Large intestine (tissue), 12 donors: ENCODE measurements at places on chromosomes 4 and X. TPM values are rescaled to one million over a fixed set of nuclear protein-coding genes. Genes with fewer than 3 reads are reported as not detected.

The TRIML2 gene
- polyA plus RNA-seq: not detected

The AP1AR gene
- 47.6 TPM for polyA plus RNA-seq

The FUNDC1 gene
- 17.2 TPM for polyA plus RNA-seq

The TRMT2B gene
- 14.4 TPM for polyA plus RNA-seq

The GABRE gene
- 47.5 TPM for polyA plus RNA-seq

DNA sequence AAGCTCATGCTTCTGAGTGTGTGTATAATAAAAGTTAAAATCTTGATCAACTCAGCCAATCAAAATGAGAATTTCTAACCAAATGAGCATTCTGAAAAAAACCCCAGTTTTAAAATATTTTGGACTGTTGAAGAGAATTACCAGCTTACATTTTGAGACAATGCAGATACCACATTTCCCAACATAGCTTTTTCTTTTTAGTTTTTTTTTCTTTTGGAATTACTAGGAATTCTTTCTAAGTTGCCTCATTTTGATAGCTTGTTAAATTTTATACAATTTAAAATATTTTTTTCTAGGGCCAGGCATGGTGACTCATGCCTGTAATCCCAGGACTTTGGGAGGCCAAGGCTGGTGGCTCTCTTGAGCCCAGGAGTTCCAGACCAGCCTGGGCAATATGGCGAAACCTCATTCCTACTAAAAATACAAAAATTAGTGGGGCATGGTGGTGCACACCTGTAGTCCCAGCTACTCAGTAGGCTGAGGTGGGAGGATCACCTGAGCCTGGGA lies 2.2 kb downstream of the RP2 start:
- no peak for DNase-seq

- no peak for DNase-seq
Observed at GRCh38 chr4:56050625-56051024, 101.9 kb downstream of the CEP135 start.

- DNase-seq: no peak
Observed at GRCh38 chr4:150746156-150746555, 164.2 kb downstream of the MAB21L2 start.

- DNase-seq: no peak
Observed at GRCh38 chr4:169305173-169305572, 34.4 kb upstream of the SH3RF1 start.

GRCh38 chrX:2846992-2847391 lies 18.3 kb downstream of the GYG2 start:
- no peak for DNase-seq

- no peak for DNase-seq
Observed at GRCh38 chrX:138492371-138492770, 219.1 kb downstream of the FGF13 start.

GRCh38 chr4:16226816-16227461 lies 668 bp upstream of the TAPT1 start:
- DNase-seq: peak; percentile 19

DNA sequence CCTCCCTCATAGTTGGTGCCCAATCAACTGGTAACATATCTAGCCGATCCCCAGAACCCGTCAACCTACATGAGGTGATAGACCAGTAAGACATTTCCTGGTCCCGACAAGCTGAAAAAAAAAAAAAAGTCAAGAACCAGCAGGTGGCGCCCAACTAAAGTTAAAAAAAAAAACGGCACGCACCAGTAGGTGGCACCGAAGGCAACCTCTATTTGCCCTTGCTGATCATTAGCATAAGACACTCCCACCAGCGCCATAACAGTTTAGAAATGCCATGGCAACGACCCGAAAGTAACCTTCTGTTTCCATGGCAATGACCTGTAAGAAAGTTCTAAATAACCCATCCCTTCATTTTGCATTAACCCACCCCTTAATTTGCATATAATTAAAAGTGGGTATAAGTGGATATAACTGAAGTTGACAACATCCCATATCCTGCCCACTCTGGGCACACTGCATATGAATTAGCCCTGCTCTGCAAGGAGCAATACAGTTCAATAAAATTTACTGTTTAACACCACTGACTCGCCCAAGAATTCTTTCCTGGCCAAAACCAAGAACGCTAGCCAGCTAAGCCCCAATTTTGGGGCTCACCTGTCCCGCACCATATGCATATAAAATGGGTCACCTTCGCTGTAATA lies 83.9 kb upstream of the SPANXB1 start:
- DNase-seq: peak; percentile 16

GRCh38 chrX:46722742-46723568 lies 36.0 kb downstream of the SLC9A7 start:
- peak; percentile 1 for DNase-seq

GRCh38 chr4:125837493-125838201 lies 522.9 kb downstream of the FAT4 start:
- DNase-seq: no peak

DNA sequence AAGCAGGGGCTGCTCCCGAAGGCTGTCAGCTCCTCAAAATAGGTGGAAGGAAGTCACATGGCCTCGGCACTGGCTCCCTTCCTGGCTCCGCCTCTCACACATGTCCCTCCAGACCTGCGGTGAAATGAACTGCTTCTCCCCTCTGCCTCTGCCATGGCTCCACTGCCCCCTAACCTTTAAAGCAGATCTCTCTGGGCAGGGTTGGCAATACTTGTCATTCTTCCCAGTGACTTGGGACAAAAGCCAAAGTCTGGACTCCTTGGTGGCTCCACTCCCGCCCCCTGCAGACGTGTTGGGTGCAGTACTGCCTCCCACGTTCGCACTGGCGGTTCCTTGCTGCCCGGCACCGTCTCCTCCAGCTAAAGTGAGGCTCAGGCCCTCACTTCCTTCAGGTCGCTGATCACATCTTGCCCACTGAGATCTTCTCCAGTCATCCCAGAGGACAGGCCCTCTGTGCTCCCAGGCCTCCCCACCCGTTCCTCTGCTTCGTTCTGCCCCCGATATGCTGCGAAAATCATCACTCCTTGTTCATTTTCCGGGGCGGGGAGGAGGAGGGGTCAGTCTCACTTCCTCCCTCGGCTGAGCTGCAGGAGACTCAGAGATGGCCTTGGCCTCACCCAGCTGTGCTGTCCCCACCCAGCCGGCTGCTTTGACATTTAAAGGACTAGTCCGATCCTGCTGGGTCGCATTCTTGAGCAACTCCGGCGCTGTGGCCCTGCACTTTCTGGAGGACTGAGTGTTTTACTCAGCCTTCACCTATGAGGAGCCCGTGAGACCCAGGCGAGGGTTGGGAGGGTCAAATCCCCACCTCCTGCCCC lies 97.4 kb downstream of the PHKA2 start:
- DNase-seq: peak; percentile 63

DNA sequence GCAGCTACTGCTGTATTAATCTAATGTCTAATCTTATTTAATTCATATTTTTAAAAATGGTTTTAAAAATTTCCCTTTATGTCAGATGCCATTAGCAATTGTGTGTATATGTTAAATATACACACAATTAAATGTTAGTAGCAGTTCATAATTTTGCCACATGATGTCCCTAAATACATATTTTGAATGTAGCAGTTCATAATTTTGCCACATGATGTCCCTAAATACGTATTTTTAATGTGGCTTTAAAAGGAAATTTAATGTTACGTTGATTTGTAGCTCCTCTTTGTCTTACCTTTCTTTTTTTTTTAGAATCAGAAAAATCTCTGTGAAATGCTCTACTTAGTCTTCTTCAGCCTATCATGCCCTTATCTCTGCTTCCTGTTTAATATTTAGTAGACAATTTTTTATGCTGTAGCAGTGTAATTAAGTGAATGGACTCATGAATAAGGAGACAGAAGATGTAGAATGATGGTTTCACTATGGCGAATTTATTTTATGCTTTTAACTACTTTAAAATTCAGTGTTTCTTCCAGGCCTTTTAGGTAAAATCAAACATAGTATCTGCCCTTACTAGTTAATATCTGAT lies 26.1 kb downstream of the RBM46 start:
- no peak for DNase-seq
